ENCODE measurements at places on chromosomes 1 and 21. TPM values are rescaled to one million over a fixed set of nuclear protein-coding genes. Genes with fewer than 3 reads are reported as not detected.

The GBP3 gene
- total RNA-seq: 32.7 TPM

The PSMG1 gene
- 37.1 TPM for total RNA-seq

The SPRR1B gene
- not detected for total RNA-seq

The DFFB gene
- total RNA-seq: 20.5 TPM

- H3K36me3 ChIP-seq: no peaks in the 10 kb centered on the region
- H3K27me3 ChIP-seq: no peaks in the 10 kb centered on the region
- H3K4me3 ChIP-seq: no peak overlapping the region
- no peak for DNase-seq
Observed at GRCh38 chr1:45925728-45926287, 122.4 kb downstream of the MAST2 start.

DNA sequence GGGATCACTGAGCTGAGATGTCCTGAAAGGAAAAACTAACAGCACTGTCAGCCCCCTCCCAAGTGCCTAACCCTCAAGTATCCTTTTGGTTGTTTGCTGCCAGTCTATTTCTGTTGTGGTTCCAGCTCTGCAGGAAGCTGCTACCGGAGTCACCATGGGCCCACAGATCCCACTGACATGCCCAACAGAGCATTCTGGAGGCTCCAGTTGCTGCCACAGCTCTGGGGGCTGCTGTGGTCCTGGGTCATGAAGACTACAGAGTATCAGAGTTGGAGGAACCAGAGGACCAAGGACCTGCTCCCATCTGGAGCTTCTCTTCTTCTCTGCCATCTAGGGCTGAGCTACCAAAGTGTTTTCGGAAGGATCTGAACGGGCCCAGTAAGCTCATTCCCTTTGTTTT lies 910 bp downstream of the LCE3A start:
- H3K4me1 ChIP-seq: no peaks in the 10 kb centered on the region
- no peaks in the 10 kb centered on the region for H3K36me3 ChIP-seq
- H3K27me3 ChIP-seq: no peaks in the 10 kb centered on the region
- DNase-seq: no peak
- H3K4me3 ChIP-seq: no peak overlapping the region

DNA sequence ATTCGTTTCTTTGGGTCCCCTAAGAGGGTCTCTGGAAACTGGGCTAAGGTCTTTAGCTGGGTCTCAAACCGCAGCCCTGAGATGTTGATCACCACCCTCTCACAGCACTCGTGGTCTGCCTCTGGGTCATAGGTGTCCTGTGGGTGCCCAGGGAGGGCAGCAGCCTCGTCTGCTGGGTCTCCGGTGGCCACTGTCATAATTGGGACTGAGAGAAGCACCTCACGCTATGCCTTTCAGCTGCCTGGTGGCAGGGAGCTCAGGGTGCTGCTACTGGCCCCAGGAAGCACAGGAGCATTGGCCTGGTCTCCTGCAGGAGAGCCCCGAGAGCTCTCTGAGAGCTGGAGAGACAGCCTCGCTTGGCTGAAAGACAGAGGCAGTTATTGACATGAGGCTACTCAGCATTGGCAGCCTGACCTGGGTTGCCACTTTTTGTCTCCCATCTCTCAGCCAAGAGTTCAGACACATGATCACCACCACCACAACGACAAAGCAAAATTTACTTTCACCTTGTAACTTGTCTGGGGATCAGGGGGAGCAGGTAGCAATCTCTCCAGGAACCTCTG lies 1.5 kb downstream of the KCNA2 start:
- H3K27me3 ChIP-seq: no peaks in the 10 kb centered on the region
- H3K4me1 ChIP-seq: no peaks in the 10 kb centered on the region
- no peak overlapping the region for H3K4me3 ChIP-seq

DNA sequence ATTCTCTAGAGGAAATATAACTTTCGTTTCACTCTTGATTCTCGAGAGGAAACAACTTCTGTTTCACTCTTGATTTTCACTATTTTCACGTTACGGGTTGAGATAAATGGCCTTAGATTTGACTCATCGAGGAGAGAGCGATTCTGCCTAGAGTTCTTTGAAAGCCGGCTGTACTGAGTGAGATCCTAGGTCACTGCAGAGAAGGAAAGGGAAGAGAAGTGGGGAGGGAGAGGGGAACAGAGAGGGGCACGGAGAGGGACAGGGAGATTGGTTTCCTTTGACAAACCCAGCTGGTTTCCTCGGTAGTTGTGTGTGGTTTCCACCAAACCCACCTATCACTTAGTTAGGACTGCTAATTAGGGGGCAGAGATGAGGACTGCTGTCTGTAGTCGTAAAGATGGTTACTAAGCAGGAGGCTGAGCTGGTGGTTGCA lies 21.6 kb upstream of the GPR137B start:
- DNase-seq: no peak
- H3K4me1 ChIP-seq: no peaks in the 10 kb centered on the region
- H3K4me3 ChIP-seq: no peak overlapping the region
- H3K27me3 ChIP-seq: no peaks in the 10 kb centered on the region
- H3K27ac ChIP-seq: no peak overlapping the region

DNA sequence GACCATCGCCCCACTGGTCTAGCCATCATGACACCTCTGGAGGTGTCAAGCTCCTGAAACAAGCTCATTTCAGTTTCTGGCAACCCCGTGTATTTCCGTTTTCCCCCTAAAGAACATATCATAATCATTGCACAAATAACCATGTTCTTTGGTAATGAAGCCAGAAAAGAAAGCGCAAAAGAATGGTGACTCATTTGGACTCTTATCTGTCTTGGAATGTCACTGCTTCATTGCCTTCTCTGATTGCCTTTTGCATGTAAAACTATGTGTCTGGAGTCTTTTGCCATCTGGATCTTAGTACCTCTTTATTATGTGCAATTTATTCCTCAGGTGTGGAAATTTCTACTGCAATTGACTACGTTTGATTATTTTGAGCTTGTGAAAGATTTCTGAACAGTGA lies 110.5 kb downstream of the COLGALT2 start:
- H3K4me1 ChIP-seq: no peaks in the 10 kb centered on the region
- H3K27ac ChIP-seq: no peak overlapping the region
- no peak overlapping the region for H3K4me3 ChIP-seq
- H3K27me3 ChIP-seq: no peaks in the 10 kb centered on the region
- H3K36me3 ChIP-seq: peaks cover 7% of the 10 kb centered on the region

DNA sequence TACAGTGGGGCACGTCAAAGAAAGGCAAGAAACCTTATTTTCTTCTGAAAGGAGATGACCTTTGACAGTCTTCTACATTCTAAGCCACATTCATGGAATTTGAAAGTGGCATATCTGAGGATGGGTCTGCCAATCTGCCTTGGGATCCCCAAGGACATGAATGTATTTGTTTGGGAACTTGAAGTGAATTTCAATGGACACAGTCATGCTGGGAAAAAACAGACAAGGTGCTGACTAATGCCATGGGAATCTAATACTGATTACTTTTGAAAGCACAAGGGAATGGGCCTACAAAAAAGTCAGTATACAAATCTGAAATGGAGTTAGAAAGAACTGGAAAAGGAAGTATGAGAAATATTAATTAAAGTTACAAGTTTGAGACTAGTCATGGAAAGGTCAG lies 128.8 kb downstream of the KCNJ6 start:
- no peaks in the 10 kb centered on the region for H3K4me1 ChIP-seq
- no peak overlapping the region for H3K4me3 ChIP-seq
- no peaks in the 10 kb centered on the region for H3K27me3 ChIP-seq
- DNase-seq: no peak
- H3K36me3 ChIP-seq: no peaks in the 10 kb centered on the region

DNA sequence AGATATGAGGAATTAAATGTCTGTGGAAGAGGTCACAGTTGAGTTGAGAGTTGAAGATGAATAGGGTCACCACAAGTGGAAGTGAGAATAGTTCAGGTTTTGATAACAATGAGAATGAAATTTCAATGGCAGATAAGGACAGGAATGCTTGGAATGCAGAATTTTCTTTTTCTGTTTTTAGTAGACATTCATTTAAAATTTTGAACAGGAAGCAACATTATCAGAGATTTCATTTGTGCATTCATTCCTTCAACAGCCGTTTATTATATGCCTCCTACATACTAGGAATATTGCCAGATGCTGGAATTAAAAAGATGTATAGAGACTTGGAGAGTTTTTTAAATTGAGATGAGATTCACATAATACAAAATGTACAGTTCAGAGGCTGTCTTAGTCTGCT lies 126.8 kb downstream of the ITSN1 start:
- no peak for DNase-seq
- no peaks in the 10 kb centered on the region for H3K36me3 ChIP-seq
- H3K27me3 ChIP-seq: no peaks in the 10 kb centered on the region
- no peaks in the 10 kb centered on the region for H3K4me1 ChIP-seq
- H3K27ac ChIP-seq: no peak overlapping the region

- H3K27ac ChIP-seq: no peak overlapping the region
- H3K27me3 ChIP-seq: no peaks in the 10 kb centered on the region
- no peak for DNase-seq
- H3K4me3 ChIP-seq: no peak overlapping the region
- H3K4me1 ChIP-seq: no peaks in the 10 kb centered on the region
Observed at GRCh38 chr1:85019994-85020393, 23.1 kb upstream of the MCOLN2 start.

- no peaks in the 10 kb centered on the region for H3K4me1 ChIP-seq
- H3K27ac ChIP-seq: no peak overlapping the region
- no peaks in the 10 kb centered on the region for H3K27me3 ChIP-seq
- no peak for DNase-seq
Observed at GRCh38 chr1:206734499-206735142, 36.0 kb upstream of the IL19 start.

DNA sequence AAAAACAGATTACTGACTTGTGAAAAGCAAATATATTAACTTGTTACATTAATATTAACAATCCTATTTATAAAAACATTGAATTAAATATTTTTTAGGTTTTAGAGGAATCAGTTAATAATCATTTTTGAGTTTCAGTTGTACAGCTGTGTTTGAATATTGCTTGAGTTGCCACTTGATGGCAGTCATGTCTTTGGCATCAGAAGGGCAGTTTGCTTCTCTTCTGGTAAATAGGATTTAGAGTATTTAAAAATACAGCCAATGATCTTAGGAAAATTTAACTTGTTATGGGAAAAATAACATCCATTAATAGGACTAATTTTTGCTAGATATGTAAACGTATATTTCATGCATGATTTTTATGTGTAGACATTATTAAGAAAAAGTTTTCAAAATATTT lies 234.1 kb downstream of the NCAM2 start:
- no peak overlapping the region for H3K27ac ChIP-seq
- H3K4me3 ChIP-seq: no peak overlapping the region
- no peaks in the 10 kb centered on the region for H3K4me1 ChIP-seq
- H3K27me3 ChIP-seq: no peaks in the 10 kb centered on the region
- no peak for DNase-seq
- H3K36me3 ChIP-seq: no peaks in the 10 kb centered on the region

- no peaks in the 10 kb centered on the region for H3K36me3 ChIP-seq
- H3K27me3 ChIP-seq: no peaks in the 10 kb centered on the region
- H3K4me1 ChIP-seq: peaks cover 4% of the 10 kb centered on the region
- no peak for DNase-seq
- H3K4me3 ChIP-seq: no peak overlapping the region
Observed at GRCh38 chr1:27303509-27303908, 18.5 kb upstream of the TMEM222 start.
